ENCODE measurements at places on chromosomes 1 and 21.
A peak's percentile ranks its signal among the peaks of the same experiment; 100 is the strongest.

- peak; percentile 26 for DNase-seq
Observed at GRCh38 chr1:246724731-246725095, 504 bp downstream of the SCCPDH start.

GRCh38 chr1:216314379-216315095 is 108.7 kb downstream of the USH2A start:
- peak; percentile 12 for DNase-seq

DNA sequence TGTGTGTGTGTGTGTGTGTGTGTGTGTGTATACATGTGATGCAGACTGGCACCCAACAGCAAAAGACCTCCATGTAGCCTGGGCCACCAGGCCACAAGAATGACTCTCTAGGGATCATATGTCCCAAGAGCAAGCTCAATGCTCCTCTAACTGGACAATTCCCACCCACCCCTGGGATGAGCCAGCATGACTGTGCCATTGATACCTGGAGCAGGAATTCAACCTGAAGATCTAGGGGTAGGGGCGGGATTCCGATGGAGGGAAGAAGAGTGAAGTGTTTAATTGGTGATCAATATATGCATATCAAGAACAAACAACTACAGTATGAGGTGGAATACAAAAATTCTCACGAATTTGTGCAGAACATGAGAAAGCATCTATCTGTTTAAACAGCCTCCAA is 136.2 kb downstream of the PSMG1 start:
- no peak for DNase-seq

- no peak for DNase-seq
Observed at GRCh38 chr1:17361687-17362086, 10.3 kb upstream of the PADI6 start.

DNA sequence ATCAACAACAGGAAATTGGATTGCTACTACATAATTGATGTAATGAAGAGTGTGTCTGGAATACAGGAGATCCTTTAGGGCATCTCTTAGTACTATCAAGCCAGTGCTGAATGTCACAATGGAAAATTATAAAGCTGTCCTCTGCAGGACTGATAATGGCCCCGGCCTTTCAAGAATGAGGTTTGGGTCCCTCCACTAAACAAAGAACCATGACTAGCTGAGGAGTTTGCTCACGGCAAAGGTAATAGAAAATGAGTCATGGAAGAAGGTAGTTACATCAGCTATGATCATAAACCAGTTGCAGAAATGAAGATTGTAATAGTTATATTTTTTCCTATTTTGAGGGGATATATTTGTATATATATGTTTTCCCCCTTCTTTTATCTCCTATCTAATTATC is 145.8 kb downstream of the KCNJ6 start:
- DNase-seq = no peak

- DNase-seq = no peak
Observed at GRCh38 chr1:55483523-55483922, 268.4 kb upstream of the USP24 start.

DNA sequence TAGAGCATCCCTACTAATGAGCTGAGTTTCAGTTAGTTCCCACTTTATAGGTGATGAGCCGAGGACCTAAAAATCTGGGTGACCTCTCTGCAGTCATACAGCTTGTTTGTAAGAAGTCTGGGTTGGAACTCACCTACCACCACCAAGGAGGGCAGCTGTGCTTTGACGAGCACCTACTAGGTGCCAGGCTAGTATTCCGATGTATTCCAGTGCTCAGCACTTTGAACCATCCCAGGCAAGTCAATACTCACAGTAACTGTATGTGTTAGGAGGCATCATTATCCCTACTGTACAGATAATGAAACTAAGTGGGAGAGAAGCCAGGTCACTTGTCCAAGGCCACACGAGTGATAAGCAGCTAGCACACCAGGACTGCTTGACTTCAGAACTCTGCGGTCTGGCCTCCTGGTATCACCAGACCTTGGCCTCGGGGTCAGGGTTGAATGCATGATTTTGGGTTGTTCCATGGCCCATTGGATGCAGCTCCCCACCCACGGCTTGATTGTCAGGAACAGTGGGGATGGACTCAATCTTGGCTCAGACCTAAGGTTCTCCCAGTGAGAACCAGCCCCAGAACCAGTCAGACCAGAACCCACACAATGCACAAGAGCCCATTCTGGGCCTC is 20.7 kb downstream of the ECE1 start:
- DNase-seq = no peak

DNA sequence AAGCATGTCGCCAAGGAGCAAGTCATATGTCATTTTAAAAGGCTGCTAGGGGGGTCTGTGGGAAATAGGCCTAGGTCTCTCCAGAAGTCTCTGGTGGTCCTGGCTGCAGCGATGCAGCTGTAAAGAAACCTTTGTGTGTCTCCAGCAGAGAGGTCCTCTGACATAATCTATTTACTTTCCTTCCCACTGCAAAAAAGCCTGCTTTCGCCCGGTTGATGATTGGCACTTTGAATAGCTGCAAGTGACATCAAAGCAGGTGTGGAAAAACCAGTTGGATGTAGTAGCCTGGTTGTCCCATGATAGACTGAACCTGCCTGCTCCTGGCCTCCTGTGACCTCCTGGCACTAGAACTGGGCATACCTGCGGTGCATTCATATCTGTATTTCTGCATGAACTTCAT is 13.8 kb downstream of the RASSF5 start:
- DNase-seq = no peak

DNA sequence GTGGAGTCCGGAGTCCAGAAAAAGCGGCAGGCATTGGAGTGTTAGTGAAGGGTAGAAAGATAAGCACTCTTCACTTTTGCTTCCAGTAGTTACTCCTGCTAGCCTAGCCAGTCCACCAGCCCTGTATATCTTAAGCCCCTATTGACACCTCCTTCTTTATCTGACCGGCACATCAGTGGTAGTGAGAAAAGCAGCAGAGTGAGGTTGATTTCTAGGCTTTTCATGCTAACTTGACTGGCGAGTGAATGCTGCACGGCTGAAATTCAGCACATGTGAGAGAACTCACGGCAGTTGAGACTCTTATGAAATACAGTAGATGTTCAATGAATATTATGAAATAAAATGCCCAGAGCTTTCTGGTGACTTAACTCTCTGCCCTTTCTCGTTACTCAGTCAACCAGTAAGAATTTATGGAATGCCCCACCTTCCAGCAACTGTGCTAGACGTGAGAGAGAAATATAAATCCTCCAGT is 128.2 kb downstream of the CACHD1 start:
- DNase-seq = peak; percentile 79

DNA sequence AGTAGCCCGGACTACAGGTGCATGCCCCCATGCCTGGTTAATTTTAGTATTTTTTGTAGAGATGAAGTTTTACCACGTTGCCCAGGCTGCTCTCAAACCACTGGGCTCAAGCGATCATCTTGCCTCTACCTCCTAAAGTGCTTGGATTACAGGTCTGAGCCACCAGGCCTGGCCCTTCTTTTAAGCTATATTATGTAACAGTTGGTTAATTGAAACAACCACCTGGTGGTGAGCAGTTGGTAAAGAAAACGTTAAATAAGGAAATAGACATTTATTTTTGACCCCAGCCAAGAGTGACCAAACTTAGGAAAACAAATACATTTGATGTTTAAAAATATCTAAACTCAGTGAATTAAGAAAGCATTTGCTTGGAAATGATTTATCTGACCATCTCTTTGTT is 12.1 kb upstream of the PDC start:
- no peak for DNase-seq

DNA sequence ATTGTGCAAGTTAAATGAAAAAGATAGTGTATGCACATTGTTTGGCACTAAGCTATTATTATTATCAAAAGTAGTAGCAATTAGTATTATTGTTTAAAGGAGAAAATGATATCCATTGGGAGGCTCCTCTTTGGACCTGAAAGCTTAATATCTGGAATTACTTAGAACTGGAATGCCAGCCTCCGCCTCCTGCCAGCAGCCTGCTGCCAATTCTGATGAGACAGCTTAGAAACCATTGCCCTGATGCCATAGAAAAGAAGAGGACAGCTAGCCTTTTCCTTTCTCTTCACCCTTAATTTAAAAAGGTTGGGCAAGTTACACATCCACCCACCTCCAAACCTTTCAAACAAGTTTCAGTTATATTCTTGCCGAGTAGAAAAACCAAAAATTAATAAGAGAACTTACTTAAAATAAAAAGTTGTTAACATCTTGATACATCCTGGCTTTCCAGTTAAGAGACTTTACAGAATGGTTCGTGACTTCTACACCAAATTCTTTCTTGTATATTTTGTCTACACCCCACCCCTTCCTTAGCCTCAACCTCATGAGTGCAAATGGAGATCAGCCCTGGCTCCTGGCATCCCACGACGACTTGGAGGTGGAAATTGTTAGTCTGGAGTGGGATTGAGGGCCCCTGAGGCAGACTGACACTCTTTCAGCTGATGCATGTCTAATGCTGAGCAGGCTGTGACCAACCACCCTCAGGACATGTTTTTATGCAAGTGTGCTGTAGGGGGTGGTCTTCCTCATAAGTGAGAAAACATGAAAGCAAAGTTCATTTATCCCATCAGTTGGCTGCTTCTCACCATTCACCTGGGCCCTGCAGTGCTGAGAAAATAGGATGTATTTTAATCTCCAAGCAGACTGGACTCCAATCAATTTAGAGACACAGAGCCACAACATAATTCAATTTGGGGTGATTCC is 120.6 kb downstream of the KCNJ15 start:
- no peak for DNase-seq

GRCh38 chr1:235882816-235883215 is 16.1 kb upstream of the LYST start:
- no peak for DNase-seq

GRCh38 chr1:214524824-214525223 is 26.6 kb downstream of the PTPN14 start:
- no peak for DNase-seq

GRCh38 chr1:83998498-83999315 is at the start of gene TTLL7:
TSS of gene TTLL7 (minus strand) at chr1:83999132. CDS start at chr1:83952211, 46,921 bp downstream.
- DNase-seq = peak; percentile 39

DNA sequence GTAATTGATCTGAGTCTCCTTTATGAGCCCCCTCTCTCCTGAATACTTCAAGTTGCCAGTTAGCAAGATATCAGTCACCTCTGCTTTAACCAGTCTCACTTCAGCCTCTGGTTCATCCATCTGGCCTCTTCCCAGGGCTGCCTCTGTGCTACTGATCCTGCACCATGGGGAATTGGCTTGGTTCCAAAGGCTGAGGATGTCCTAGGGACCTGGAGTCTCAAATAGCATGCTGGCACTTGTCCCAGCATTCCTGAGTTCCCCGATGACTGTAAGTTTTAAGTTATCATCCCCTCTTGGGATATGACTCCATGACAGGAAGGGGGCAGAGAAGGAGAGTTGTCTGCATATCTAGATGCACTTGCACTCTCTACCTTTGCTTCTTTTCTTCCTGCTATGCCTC is 252.0 kb downstream of the PTBP2 start:
- no peak for DNase-seq

GRCh38 chr1:111221633-111222291 is 5.8 kb upstream of the CHI3L2 start:
- peak; percentile 15 for DNase-seq

- no peak for DNase-seq
Observed at GRCh38 chr1:88647249-88647645, 36.8 kb upstream of the PKN2 start.

DNA sequence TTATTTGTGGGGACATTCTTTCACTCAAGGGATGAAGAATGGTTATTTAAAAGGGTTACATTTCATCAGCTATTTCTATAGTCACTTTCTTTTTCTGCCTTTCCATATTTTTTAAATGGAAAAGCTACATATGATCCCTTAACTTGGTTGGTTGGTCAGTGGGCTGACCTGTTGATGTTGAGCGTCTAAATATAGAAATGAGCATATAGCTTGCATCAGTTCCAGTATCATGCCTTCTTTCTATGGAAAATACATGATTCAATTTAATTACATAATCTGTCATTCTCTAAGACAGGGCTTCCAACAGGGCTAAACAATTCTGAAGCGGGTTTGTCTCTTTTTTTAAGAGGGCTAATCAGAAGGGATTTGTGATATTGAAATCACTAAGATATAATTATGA is 40.6 kb downstream of the TYW3 start:
- DNase-seq = no peak

DNA sequence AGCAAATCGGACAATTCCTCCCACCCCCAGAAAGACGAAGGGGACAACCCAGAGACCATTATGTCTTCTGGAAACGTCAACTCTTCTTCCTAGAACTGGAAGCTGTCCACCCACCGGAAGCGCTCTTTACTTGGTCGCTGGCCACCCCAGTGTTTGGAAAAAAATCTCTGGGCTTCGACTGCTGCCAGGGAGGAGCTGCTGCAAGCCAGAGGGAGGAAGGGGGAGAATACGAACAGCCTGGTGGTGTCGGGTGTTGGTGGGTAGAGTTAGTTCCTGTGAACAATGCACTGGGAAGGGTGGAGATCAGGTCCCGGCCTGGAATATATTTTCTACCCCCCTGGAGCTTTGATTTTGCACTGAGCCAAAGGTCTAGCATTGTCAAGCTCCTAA is 3.2 kb downstream of the S1PR1 start:
- DNase-seq = no peak

- no peak for DNase-seq
Observed at GRCh38 chr1:47187231-47187925, 2.5 kb downstream of the PDZK1IP1 start.

DNA sequence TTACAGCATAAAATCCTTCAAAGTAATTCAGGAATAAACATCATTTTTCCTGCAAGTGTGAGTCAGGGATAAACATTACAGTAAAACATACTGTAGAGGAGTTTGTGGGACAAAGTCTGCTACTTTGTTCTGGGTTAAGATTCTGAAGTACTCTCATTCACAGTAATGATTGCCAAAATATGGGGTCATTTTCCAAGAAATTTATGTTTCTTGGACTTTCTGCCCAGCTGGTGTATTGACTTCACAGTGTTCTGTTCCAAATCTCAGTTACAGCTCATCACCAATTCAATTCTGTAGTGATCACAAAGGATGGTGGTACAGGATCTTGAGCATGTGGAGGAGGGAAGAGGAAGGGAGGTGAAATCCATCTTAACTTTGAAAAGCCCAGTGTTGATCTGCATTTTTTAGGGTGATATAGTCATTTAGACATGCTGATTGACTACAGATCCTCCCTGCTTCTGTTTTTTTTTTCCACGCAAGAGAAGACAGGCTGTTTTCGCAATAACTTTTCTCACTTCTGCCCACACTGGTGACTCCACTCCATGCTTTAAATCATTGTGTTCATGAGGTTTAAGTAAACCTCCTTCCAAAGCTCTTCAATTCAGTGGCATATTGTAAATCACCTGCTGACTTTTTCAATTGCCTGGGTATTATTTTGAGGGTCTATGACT is 60.4 kb upstream of the C1orf53 start:
- peak; percentile 83 for DNase-seq

DNA sequence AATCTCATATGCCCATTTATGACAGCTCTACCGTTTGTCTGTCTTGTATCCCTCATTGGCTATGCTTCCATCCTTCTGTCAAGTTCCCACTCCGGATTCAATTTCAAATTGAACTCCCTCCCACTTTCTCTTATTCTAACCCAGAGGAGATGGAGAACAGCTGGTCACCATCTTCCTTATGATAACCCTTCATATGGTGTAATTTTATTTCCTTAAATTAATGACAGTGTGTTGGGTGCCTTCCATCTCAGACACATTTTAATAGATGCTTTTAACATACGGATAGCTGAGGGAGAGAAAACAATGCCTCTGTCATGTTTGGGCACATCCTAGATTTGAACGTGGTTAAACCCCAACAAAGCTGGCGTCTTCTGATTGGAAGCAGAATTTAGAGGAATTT is 103.0 kb upstream of the PLXNA2 start:
- no peak for DNase-seq

Measured in amniotic epithelial cell (primary cell).